Activated T-helper 1 cell treated with anti-CD3 and anti-CD28 coated beads, Interleukin-2, amount 50 U/mL, for 16 hours (primary cell): ENCODE measurements at places on chromosomes 11 and 22.

DNA sequence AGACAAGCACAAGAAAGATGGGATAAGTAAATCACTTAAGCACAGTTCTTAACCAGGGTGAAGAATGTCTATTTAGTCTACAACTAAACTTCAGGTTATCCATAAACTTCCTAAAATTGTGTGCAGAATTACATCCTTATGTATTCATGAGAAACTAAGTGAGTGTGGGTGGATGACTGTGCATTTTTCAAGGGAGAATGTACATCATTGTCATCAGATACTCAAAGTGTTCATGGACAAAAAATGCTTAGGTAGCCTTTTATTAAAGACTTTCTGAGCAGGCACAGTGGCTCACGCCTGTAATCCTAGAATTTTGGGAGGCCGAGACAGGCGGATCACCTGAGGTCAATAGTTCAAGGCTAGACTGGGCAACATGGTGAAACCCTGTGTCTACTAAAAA is 2023.8 kb downstream of the LRRC4C start:
- no peak for DNase-seq

DNA sequence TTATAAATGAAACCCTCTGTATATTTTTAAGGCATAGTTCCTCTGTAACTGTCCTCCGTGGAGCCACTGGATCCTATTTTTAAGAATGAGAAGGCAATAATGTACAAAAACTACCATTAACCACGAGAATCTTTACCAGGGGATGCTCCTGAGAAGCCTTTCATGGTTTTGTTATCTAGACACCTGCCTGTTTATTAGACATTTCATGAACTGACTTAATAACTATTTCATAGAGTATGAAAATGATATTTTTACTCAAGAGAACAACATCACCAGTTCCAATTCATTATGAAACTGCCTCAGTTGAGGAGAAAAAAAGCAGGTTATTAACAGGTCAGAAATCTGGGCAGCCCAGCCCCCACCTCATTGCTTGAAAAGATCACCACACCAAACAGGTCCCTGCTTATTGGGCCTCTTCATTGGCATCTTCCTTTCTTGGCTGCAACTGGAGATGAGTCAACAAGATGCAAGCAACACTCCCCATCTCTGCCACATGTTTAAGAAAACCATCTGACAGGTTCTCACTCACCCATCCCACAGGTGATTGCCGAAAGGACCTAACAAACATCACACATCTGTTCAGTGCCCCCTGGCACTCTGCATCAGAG is 27.8 kb downstream of the ETS1 start:
- DNase-seq, result no peak

DNA sequence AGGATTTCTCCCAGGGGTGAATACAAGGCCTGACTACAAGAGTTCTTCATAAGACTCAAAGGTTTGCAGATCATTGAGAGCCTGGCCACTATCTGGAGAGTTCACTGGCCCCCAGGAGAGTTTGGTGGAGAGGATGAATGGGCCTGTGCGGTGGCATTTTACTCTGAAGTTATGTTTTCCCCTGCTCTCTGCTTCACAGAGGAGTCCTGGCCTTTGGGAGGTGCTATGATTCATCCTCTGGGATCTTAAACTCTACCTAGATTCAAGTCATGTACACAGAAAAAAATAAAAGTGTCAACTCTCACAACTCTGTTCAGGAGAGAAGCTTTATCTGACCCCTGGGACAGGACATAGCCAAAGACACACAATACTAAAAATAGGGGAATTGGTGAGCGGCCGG is 159.1 kb upstream of the CARD18 start:
- no peak for DNase-seq

DNA sequence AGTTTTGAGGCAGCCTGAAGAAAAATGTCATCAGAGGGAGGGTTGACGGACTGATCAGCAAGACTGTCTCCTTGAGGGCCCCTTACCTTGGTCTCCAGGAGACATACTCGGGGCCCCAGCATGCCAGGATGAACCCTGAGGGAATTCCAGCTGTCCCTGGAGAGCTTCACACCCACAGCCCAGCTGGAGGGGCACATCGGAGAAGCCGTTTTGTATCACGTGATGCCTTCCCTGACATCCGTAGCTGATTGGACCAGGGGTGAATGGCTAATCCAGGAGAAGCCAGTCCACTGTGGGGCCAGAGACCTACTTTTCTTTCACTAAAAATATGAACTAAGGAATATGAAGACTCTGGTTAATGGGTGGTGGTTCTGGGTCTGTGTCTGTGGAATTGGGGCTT is 86.0 kb upstream of the TP53I11 start:
- no peak for DNase-seq

- no peak for DNase-seq
Measured at GRCh38 chr11:12106501-12106900, 3.9 kb upstream of the MICAL2 start.

- DNase-seq, result no peak
Measured at GRCh38 chr11:1754376-1755150, 4.2 kb upstream of the IFITM10 start.

GRCh38 chr22:29152045-29152953 is 53.4 kb upstream of the EMID1 start:
- DNase-seq, result no peak

DNA sequence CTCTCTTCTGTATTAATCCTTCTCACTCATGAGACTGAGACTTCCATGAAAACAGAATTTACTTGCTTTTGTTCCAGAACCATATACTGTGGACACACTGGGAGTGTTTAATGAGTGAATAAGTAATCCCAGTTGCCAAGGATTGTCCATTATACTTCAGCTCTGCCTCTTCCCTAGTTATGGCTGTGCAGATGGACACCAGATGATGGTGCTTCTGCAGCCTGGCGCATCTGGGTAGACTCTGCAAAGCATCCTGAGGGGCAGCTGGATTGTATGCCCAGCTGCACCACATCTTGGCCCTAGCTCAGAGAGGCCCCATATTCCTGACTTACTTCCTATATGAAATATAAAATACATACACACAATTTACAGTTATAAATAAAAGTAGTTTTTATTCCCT is 43.5 kb downstream of the DBX1 start:
- DNase-seq, result no peak

GRCh38 chr11:73907191-73907590 is 30.4 kb downstream of the PAAF1 start:
- DNase-seq, result no peak

DNA sequence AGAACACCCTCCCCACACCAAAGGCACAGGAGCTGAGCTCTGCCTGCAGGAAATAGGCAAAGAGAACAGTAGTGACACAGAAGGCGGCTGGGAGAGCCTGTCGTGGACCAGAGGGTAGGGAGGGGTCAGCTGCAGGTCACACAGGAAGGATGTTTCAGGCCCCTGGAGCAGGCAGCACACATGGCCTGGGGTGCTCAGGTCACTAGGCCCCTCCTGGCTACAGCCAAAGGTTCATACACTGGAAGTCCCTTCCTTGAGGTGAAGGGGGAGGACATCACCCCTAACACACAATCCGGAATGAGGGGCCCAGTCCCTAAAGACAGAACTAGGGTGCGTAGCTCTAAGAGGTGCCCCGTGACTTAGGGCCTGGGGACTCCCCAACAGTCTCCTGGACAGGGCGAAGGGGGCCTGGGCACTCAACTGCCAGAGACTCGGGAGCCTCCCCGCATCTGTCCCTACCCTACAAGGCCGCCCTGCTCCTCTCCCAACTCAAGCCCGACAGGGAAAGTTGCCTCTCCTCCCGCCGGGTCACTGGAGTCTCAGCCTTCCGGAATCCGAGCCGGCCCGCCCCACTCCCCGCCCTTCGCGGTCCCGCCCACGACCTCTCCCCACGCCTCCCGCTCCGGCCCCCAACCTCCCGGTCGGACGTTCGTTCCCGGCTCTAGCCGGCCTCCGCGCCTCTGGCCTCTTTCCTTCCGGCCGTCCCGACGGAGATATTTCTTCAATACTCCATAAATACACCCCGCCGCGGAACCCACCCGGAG is at the start of gene CYB5R2:
TSS of gene CYB5R2 (minus strand) at position 541 of the 764 bp plus-strand sequence. CDS start 675 bp downstream, outside the sequence.
- DNase-seq, result no peak

DNA sequence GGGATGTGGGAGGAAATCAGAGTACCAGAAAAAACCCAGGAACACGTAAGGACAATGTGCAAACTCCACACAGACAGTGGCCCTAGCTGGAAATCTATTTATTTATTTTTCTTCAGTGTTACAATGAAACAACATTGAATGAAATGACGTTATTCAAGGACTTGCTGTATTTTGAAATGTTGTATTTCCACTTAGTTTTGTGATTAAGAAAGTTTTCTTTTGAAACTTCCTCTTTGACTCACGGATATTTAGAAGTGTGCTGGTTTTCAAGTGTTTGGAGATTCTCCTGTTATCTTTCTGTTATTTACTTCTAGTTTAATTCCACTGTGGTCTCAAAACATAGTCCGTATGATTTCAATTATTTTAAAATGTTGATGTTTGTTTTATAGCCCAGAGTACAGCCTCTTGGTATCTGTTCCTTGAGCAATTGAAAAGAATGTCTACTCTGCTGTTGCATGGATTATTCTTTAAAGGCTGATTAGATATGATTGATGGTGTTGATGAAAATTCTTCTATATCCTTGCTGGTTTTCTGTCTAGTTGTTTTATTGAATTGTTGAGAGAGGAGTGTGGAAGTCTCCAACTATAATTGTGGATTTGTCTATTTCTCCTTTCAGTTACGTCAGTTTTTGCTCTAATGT is 141.0 kb downstream of the ARHGAP20 start:
- no peak for DNase-seq

DNA sequence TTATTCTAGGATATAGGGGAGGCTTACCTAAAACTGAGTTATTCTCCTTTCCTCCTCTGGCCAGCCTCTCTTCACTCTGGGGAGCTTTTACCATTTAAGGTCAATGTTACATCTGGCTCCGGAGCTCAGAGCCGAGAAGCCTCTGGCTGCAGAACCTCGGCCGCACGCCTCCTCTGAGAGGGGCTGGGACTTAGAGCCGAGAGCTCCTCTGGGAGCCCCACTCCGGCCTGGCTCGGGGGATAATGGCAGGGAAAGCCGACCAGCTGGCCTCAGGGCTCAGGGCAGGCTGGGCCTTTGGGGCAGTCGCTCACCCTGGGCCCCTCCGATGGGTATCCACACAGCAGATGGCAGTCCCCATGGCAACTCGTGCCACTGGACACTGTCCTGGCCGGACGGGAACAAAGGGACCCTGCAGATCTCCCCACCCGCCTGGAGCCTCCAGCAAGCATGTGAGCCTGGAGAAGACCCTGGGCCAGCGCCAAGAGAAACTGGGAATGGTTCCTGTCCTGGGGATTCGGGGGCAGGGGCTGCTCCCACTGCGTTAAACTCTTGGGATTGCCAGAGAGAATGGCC is at the start of gene IRAG1:
TSS of gene IRAG1 (minus strand) at position 247 of the 573 bp plus-strand sequence. CDS start at position 94, 153 bp downstream.
- no peak for DNase-seq

GRCh38 chr22:49608228-49608627 is 219.4 kb downstream of the BRD1 start:
- DNase-seq, result no peak

DNA sequence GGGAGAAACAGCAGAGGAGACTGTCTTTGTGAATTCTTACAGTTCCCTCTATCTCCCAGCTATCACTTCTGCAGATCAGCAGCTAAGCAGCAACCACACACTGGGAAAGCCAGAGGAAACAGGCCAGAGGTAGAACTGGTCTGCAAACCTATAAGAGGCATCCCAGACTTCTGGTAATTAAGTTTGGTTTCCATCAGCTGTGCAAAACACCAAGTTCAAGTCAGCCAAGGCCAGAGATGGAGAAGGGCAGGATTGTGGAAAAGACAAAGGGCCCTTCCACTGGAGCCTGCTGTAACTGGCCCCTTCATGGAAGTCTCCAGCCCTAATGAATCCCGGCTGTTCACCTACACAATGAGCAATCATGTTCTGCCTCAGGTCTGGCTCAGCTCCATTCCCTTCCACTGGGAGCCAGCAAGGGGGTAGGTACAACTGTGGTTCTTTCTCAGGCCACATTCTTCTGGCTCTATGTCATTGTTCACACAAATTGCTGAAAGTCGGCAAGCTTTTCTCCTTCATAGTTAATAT is 4.6 kb upstream of the PAMR1 start:
- no peak for DNase-seq

GRCh38 chr11:62709247-62710000 is 1.9 kb downstream of the GNG3 start:
- peak; percentile 92 for DNase-seq

DNA sequence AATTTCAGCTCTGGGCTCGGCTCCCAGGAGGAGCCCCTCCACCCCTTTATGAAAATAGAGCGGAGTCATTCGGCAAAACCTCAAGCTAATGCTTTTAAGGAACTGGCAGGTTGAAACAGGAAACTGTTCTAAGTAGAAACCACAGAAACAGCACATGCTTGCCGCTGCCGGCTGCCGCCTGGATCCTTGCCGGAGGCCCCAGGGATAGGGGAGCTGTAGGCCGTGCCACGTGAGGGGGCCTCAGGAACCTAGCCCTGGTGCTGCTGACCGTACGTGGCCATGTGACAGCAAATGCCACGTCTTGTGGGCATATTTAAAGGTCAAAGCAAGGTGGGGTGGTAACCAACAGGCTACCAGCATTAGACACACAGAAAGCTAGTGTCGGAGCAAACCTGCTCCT is 77.9 kb upstream of the TIMP3 start:
- no peak for DNase-seq

GRCh38 chr11:12172493-12173013 is 62.2 kb downstream of the MICAL2 start:
- no peak for DNase-seq

- no peak for DNase-seq
Measured at GRCh38 chr11:14148653-14149273, 186.2 kb downstream of the SPON1 start.

DNA sequence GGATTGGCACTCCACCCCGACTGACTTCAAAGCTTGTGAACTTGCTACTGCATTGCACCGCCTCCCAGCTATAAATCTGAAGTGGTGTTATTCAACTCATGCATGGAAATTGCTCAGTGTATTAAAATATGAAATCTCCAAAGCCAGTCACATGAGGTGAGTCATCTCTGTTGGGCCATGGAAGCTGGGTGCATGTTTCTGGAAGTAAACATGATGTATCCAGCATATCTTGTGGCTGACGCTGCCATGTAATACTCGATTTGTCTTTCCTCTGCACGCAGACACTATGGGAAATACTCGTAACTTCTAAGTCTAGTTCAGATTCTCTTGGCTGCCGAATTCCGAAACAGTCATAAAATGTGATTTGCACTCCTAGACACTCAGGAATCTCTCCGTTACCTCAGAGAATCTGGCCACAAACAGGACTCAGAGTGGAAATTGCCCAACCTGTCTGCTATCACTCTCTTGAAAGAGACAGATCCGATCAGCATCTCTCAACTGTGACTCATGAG is 154.9 kb upstream of the MPPED2 start:
- DNase-seq, result no peak

- DNase-seq, result no peak
Measured at GRCh38 chr22:19419086-19419463, 12.5 kb downstream of the HIRA start.

- no peak for DNase-seq
Measured at GRCh38 chr11:3614742-3615171, 27.0 kb downstream of the ART5 start.

DNA sequence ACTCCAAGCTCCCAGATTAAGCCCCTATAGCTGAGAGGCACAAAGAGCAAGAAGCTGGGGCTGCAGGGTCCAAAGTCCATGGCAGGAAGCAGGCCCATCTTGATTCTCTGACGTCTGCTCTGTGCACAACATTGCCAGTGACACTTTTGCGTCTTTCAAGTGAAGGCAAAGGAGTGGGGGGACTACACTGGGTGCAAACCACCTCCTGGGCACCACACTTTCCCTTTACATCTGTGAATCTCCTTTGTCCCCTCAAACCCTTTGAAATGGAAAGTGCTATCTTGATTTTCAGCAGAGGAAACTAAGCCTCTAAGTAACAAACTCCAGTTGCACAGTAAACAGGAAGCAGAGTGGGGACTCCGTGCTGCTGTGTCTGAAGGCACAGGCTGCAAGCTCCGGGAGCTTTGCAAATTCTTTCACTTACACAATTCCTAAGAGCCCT is 428.0 kb downstream of the LARGE1 start:
- DNase-seq, result no peak

- DNase-seq, result no peak
Measured at GRCh38 chr11:34601085-34601444, 19.8 kb upstream of the EHF start.
